Activated CD4-positive, alpha-beta T cell treated with anti-CD3 and anti-CD28 coated beads, Interleukin-2, amount 50 U/mL, for 1 hour (primary cell): ENCODE measurements at places on chromosomes 12 and 14.

- no peak for DNase-seq
These were observed 16.6 kb upstream of the GNPTAB start for GRCh38 chr12:101847325-101847724.

- DNase-seq = no peak
These were observed 27.3 kb downstream of the SLC25A47 start for GRCh38 chr14:100350276-100350926.

GRCh38 chr14:66395300-66395699, 90.9 kb upstream of the CCDC196 start:
- DNase-seq = no peak

- no peak for DNase-seq
These were observed 15.7 kb downstream of the FAR2 start for GRCh38 chr12:29164477-29165393.

GRCh38 chr12:10497602-10498001, 8.1 kb upstream of the EIF2S3B start:
- no peak for DNase-seq
